ENCODE measurements at places on chromosomes 16 and 17.

GRCh38 chr16:15865742-15866141 is 8.9 kb upstream of the MYH11 start:
- DNase-seq, result no peak

DNA sequence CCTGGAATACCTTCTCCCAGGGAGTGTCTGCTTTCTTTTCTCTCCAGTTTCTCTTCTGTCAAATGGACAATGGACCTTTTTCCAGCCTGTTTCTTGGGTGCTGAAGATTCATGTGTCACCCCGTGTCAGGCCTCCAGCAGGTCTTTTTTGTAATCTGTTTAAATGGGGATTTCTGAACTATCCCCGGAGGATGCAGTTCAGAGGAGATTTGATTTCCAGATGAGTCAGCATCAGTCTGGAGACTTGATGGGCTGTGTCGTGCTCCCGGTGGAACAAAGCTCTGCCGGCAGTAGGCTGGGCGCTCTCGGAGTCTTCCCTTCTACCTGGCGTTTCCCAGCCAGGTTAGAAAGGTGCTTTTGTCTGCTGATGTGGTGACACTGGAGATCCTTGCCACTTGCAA is 440.6 kb downstream of the HS3ST3B1 start:
- no peak for DNase-seq

GRCh38 chr16:88926374-88926990 is 50.5 kb downstream of the CBFA2T3 start:
- DNase-seq, result no peak

DNA sequence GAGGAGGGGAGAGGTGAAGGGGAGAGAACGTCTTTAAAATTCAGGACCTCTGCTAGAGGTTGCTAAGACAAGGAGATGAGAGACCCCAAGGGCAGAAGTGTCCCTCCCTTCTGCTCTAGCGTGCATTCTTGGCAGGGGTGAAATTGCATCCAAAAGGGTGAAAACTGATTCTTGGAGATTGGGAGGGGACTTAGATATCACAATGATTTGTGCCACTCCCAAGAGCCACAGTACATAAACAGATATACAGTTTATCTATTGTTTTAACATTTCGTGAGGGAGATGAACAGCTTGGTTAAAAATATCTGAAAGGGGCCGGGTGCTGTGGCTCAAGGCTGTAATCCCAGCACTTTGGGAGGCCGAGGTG is 12.8 kb downstream of the CAVIN1 start:
- DNase-seq, result no peak

DNA sequence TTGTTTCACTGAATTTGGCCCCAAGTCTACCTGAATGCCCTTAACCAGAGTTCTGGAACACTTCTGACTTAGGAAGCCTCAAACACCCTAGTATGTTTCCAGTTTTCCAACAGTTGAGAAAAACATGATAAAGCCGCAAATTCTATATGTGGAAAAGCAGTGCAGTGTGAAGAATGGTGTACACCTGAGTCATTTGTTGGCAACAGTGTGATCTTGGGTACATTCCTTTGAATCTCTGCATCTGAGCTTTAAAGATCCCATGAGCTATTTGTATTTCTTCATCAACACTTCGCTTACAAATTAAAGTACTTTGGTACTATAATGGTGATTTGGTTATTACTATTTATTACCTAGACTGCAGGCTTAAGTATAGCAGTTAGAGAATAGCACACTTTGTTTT is 93.6 kb upstream of the TBX2 start:
- DNase-seq, result no peak

Measured in NCI-H1092 (cell line).